NCI-H774 (cell line): ENCODE measurements at places on chromosomes 2 and 18.

DNA sequence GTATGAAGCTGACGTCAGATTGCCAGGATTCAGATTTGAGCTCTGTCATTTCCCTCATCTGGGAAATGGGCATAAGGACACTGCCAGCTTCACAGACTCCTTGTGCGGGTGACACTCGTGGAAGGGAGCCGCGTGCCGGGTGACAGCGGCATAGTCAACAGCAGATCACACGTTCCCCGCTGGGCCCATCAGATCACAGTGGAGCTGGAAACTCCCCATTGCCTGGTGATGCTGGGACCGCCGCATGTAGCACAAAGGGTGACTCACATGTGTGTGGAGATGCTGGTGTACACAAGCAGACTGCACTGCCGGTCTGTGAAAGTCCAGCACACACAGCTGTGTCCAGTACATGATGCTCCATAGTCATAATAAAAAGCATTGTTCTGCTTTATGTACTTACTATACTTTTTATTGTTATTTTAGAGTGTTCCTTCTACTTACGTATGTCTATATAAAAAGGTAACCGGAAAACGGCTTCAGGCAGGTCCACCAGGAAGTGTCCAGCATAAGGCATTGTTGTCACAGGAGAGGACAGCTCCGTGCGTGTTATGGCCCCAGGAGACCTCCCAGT lies 31.8 kb downstream of the SALL3 start:
- no peak for DNase-seq

DNA sequence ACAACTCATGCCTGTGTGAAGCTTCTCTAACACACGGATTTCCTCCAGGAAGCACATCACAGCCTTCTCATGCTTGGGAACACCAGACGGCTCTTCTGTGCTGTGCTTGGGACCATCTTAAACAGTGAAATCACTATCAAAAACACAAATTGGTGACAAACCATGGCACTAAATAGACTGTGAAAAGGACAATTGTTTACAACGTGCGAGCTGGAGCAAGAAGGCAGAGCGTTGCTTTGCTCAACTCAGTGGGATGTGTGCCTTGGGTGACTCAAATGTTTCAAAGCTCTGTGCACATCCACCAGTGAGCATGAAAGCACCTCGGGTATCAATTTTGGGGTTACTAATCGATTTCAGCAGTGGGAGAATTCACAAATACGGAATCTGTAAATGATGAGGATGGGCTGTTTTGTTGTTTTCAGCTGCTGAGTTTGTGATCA lies 182.4 kb upstream of the ARL4C start:
- no peak for DNase-seq

DNA sequence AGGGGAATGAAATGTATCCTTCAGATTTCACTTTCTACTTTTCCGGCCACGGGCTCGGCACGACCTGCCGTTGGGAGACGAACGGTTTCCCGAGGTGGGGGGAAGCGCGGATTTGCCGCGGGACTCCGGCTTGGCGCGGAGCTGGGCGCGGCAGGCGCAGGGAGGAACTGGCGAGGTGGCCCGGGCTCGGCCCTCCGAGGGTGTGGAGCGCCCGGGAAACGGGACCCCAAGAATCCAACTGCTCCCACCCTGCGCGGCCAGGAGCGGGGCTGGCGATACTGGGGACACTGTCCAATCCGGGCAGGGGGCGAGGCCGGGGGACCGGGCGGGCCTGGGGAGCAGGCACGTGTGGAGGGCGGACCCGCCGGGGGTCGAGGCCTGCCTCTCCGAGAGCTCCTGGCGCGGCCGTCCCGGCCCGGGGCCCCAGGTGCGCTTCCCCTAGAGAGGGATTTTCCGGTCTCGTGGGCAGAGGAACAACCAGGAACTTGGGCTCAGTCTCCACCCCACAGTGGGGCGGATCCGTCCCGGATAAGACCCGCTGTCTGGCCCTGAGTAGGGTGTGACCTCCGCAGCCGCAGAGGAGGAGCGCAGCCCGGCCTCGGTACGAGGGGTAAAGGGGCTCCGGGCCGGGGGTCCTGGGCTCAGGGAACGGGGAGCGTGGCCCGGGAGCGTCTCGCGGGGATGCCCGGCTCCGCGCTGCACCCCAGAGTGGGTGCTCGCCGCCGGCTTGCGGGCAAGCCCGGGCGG lies at the start of gene ANXA4:
ANXA4 (plus strand) TSS at position 560 of the 747 bp plus-strand sequence. CDS start 39,432 bp downstream, outside the sequence.
- DNase-seq: peak; percentile 43

DNA sequence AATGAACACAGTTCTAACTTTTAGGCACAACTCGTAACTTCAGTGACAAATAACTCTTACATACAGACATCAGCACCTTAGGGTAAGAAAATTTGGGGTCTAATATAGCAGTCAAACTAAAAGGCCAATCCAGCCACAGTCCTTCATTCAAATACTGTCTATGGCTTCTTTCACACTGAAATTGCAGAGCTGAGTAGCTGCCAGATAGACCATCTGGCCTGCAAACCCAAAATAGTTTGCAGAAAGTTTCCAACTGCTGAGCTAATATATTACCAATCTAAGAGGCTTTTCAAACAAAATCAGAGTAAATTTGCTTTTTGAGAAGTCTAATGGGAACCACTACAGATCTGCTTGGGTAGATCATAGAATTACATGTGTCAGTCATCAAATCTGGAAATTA lies 183.4 kb downstream of the GALR1 start:
- DNase-seq: no peak

- DNase-seq: no peak
Measured at GRCh38 chr2:138814123-138814898, 34.1 kb upstream of the NXPH2 start.

GRCh38 chr2:227871375-227871791 lies at the start of gene DAW1:
Gene DAW1, plus strand, starts transcription at chr2:227871631. Its CDS starts 59 bp downstream, at chr2:227871690.
- DNase-seq: no peak

- peak; percentile 24 for DNase-seq
Measured at GRCh38 chr18:62523631-62524439, 1.0 kb downstream of the ZCCHC2 start.

GRCh38 chr2:63553049-63553448 lies 35.2 kb downstream of the WDPCP start:
- no peak for DNase-seq

DNA sequence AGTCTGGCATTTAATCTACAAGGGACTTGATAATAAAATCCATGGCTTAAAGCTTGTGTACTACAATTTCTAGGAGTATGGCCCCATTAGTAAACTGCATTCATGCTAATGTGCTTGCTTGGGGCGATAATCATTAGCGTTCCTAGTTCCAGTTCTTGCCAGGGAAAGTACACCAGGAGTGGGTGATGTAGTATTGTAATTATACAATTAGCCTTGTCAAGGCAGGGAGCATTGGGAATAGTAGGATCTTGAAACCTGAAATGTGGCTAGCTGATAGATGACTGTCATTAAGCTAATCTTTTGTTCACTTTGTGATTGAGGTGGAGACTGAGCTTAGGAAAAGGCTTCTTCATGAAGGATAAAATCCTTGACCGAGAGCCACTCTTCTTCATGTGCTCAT lies 989.2 kb downstream of the CPS1 start:
- DNase-seq: no peak

GRCh38 chr2:58633613-58634365 lies 392.7 kb upstream of the FANCL start:
- DNase-seq: no peak

- no peak for DNase-seq
Measured at GRCh38 chr2:160516547-160517365, 23.1 kb upstream of the RBMS1 start.

GRCh38 chr2:119548516-119549120 lies 4.4 kb downstream of the CFAP221 start:
- no peak for DNase-seq

DNA sequence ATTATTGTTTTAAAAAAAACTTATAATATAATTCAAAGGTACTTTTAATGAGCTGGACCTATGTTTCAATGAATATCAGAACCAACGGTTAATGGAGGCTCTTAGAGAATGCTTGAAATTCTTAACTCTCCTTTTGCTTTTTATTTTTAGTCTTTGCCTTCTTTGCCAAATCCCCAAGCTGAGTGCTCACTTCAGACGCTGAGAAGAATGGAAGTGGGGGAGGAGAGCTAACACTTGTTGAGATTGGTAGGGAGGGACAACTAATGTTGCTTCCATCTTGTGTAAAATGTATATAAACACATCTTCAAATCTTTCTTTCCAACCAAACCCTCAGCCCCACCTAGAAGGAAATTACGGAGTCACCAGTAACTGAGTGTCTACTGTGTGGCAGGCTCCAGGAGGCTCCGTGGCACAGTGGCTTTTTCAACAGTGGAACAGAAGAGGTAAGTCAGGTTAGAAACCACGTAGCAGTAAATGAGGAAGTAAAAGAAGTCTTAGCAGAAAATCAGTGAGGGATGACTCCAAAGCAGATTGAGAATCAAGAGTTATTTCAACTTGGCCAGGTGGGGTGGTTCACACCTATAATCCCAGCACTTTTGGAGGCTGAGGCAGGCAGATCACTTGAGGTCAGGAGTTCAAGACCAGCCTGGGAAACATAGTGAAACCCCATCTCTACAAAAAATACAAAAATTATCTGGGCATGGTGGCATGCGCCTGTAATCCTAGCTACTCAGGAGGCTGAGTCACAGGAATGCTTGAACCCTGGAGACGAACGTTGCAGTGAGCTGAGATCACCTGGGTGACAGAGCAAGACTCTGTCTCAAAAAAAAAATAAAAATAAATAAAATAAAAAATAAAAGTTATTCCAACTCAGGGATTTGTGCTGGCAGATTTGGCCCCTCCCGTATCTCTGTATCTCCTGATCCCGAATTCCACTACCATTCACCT lies 45.0 kb upstream of the CREB1 start:
- DNase-seq: no peak

- DNase-seq: no peak
Measured at GRCh38 chr18:13265911-13266217, 47.3 kb downstream of the LDLRAD4 start.

DNA sequence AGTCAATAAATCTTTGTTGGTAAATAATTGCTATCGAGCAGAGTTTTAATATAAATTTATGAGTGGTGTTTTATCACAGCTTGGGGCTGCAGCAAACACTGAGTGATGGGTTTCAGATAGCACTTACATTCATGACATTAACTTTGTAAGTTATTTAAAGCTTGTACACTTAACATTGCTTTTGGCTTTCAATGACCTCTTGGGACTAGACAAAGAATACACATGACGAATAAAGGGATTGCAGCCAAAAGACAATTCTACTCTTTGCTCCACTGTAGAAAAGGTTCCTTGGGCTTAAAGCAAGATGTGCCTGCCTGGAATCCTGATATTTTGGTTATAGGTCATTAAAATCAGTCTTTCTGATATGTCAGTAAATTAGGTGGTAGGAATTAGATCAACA lies 299.5 kb downstream of the GBX2 start:
- DNase-seq: no peak

DNA sequence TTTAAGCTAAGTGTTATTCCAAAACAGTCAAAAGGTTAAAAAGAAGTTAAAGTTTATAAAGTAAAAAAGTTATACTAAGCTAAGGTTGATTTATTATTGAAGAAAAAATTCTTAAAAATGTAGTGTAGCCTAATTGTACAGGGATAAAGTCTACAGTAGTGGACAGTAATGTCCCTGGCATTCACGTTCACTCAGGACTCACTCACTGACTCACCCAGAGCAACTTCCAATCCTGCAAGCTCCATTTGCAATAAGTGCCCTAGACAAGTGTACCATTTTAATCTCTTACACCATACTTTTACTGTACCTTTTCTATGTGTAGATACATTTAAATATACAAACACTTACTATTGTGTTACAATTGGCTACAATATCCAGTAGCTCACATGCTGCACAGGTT lies 86.1 kb downstream of the CACNB4 start:
- no peak for DNase-seq

GRCh38 chr2:207155516-207156444 lies 10.0 kb downstream of the KLF7 start:
- peak; percentile 13 for DNase-seq

GRCh38 chr2:11753452-11753885 lies 7.0 kb downstream of the LPIN1 start:
- peak; percentile 87 for DNase-seq

- no peak for DNase-seq
Measured at GRCh38 chr2:101375653-101376052, 11.7 kb downstream of the CREG2 start.

- DNase-seq: no peak
Measured at GRCh38 chr2:226790011-226790410, 9.6 kb downstream of the IRS1 start.

DNA sequence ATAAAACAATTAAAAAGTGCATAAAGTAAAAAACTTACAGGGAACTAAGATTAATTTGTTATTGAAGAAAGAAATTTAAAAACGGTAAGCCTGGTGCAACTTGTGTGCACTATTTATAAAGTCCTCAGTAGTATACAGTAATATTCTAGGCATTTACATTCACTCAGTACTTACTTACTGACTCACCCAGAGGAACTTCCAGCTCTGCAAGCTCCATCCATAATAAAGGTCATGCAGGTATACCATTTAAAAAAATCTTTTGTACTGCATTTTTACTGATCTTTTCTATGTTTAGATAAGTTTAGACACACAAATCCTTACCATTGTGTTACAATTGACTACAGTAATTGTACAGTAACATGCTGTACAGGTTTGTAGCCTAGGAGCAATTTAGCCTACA lies 51.5 kb upstream of the NXPH2 start:
- no peak for DNase-seq

DNA sequence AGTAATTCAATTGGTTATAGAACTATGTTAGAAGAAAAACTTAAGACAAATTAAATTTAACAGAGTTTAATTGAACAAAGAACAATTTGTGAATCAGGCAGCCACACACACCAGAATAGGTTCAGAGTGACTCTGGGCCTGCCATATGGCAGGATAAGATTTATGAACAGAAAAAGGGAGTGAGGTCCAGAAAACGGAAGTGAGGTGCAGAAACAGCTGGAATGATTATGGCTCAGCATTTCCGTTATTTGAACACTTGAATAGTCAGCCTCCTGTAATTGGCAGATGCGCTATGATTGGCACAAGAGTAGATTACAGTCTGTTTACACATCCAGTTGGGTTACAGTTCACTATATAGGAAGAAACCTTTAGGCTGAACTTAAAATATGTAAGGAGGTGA lies 99.0 kb downstream of the MBD2 start:
- no peak for DNase-seq

DNA sequence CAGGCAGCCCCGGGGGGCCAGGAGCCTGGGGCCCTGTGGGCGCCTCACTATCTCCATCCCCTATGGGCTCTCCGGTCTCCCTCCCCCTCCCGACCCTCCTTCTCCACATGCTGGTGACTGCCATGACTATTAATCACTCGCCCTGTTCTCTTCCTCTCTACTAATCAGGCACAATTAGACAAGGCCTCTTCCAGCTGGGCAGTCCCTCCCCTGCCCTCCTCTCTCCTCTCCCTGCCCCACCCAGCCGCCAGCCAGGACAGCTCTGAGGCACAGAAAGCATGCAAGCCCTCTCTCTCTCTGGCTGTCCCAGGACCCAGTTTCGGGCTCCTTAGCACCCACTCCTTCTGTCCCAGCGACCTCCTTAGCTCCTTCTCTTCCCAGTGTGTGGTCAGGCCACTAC lies 5.8 kb downstream of the ASIC4 start:
- no peak for DNase-seq
